ENCODE measurements at places on chromosomes 7 and 10.

- no peak for DNase-seq
Measured at GRCh38 chr10:19656420-19657042, 159.7 kb upstream of the PLXDC2 start.

DNA sequence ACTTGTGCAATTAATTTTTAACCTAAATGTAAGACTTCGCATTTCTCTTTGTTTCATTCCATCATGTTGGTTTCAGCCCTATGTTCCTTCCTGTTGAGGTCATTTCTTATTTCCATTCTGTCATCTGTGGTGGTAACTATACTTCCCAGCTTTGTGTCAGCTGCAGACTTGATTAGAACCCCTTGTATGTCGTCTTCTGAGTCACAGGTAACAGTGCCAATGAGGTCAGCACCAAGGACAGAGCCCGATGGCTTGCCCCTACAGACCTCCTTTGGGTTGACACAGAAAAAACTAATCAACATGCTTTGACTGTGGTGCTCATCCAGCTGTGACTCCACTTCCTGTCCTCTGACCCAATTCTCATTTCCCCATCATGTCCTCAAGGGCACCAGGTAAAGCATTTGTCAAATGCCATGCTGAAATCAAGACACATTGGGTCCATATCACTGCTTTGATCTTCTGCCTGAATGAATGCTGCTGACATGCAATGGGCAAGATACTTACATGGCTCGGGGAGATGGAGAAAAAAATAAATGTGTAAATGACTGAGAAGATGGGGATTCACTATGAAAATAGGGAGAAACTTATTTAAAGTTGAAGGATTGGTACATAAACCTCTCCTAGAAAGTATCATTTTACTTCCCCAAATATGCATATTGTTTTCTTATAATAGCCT, 25.6 kb upstream of the CRTAC1 start:
- DNase-seq: peak; percentile 56

- DNase-seq: no peak
Measured at GRCh38 chr7:90383422-90383821, 19.8 kb upstream of the CLDN12 start.

GRCh38 chr10:64867501-64867962, 1346.3 kb downstream of the REEP3 start:
- DNase-seq: no peak

DNA sequence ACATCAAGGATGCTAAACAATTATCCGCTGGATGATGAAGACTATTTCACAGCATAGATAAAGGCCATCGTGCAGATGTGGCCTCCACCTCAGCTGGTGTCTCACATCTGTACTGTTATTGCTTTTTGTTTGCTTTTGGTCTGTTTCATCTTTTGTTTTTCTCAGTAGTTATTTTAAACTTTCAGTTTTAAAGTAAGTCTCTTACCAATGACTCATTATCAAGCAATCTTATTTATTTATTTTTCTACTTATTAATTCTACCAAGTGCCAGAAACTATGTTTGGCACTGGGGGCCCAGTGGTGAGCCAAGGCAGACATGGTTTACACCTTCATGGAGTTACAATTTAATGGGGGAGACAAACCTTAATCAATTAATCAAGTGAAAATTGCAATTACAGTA, 250.9 kb upstream of the TMEM72 start:
- DNase-seq: no peak

DNA sequence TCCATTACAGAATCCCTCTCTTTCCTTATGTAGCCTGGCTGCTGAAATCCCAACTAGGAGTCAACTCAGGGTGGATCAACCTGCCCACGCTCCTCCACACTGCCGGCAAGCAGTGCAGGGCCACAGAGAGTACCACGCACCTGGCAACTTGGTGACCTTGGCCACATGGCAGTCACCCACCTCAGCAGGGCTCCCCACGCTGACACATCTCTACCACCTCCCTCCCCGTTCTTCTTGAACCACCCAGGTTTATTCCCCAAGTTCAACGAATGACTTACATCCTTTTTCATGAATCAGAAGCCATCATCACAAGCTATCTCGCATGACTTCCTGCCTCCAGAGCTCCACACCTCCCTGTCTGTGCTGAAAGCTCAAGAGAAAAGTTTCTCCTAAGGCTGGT, 153.4 kb downstream of the GRID1 start:
- DNase-seq: no peak

GRCh38 chr7:95089414-95090315, 182.3 kb downstream of the PPP1R9A start:
- no peak for DNase-seq

DNA sequence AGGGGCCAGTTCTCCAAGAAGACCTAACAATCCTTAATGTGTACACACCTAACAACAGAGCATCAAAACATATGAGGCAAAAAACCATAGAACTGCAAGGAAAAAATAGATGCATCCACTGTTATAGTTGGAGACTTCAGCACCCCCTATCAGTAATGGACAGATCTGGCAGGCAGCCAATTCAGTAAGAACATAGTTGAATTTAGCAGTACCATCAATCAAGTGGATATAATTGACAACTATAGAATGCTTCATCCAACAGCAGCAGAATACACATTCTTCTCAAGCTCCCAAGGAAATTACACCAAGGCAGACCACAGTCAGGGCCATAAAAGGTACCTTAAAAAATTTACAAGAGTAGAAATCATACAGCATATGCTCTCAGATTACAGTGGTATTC, 42.2 kb downstream of the POLL start:
- DNase-seq: peak; percentile 28

DNA sequence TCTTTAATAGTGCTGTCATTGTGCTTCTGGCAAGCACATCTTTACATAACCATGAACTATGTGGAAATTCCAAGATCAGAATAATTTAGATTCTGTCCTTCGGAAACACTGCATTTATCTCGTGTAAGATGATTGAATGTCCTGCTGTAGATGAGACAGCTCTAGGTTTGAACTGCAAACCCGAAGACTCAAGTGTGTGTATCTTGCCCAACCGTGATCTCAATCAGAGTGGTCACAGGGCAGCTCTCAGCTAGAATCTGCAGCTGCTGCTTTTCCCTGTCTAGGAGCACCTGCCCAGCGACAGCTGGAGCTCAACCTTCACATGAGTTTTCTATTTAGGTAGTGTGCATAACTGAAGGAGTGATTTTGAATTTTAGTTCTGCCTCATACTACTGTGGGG, 17.5 kb upstream of the KIF20B start:
- DNase-seq: no peak

DNA sequence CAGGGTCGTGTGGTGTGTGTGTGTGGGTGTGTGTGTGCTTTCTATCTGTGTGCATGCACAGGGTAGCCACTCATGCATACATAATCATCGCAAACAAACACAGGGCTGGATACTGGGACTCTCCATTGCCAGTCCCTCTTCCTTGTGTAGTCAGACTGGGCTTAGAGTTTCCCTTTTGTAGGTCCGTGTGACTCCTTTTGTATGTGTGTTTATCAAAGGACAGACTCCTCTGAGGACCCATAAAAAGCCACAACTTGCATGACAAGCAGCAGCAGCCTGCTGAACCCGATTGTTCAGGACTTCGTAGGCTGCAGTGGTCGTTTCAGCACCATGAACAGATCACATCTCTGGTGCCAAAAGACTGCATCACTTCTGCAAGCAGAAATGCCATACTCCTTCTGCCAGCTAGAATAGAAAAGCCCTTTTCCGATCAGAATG, 895 bp downstream of the VSTM2A start:
- DNase-seq: peak; percentile 45

- peak; percentile 41 for DNase-seq
Measured at GRCh38 chr10:50604049-50604640, 19.6 kb downstream of the SGMS1 start.

- DNase-seq: peak; percentile 86
Measured at GRCh38 chr7:7761340-7761973, 43.0 kb upstream of the RPA3 start.

DNA sequence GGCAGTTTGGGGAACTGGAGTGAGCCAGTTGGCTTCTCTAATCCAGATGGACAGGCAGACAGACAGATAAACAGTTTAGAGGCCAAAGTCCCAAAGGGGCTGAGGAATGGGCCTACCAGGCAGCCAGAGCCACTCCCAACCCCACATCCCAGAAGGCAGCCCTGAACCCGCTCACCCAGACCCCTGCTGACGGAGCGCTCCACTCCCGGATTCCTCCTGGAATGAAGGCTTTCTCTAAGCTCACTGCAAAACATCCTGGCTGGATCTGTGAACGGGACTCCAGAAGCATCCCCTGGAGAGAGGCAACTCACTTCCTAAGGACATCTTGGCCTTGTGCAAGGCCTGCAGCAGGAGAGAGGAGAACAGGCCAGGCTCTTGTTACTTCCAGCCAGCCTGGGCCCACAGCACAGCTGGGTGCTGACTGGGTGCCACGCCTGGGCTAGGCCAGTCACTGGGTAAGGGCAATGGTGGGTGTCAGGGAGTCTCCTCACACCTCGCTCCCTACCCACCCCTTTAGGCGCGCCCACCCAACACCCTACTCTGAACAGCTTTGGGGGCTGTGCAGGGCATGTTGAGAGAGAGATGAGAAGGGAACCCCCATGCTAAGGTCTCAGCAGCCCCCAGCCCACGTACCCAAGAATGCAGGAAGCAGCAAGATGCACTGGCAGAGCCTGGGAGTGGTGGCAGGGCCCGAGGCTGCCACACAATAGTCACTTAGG, 168.6 kb upstream of the ZMIZ1 start:
- DNase-seq: no peak

- DNase-seq: peak; percentile 58
Measured at GRCh38 chr10:71270301-71271220, 48.5 kb upstream of the SLC29A3 start.

DNA sequence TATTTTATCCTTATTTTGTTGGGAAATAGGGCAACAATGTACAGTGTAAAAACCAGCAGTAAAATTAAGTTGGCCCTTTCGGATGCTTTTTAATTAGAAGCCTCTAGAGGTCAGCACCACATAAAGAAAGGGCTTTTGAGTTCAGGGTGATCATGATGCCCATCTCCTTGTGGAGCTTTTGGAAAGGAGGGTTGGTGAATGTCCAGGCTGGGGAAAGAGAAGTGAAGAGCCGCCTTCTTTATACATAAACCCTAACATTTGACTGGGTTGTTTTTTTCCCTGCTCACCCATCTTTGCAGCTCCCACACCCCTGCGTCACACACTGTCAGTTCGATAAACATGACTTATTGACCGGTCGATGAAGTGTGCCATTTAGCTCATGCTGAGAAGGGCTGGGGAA, 29.8 kb downstream of the MTURN start:
- DNase-seq: peak; percentile 78

DNA sequence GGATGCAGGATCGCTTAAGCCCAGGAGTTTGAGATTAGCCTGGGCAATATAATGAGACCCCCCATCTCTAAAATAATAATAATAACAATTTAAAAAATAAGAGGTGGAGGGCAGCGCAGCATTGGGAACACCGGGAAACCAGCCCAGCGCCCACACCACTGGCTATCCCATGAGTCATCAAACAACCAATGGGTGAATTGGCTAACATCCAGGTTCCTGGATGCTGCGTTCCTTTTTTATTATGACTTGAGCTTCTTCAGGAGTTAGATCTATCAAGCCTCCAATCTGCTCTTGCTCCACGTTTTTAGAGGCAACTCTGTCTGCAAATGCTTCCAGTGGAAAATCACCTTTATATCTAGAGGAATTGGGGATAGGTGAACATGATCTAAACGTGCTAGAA, 10.0 kb upstream of the LRRC4 start:
- DNase-seq: no peak

DNA sequence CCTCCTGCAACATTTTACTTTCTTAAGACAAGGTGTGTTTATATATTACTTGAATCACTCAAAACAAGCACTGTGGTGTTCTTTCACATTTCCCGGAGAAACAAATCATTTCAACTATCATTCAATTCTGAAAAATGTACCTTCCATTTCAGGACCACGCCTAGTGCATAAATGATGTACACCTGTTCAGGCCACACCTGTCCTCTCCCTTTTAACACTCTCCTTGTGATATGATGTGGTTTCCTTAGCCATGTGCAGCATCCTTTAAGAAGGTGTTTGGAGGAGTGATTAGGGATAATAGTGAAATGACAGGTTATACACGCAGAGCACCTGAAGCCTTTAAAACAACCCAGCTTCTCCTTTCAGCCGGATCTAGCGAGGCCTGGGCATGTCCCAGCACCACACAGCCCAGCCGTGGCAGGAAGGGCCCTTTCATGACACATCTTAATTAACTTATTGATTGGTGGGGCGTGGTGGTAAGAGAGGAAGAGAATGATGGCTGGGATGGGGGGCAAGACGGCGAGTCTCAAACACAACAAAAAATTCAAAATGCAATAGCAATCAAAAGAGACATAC, 26.9 kb downstream of the ABLIM1 start:
- no peak for DNase-seq

- no peak for DNase-seq
Measured at GRCh38 chr7:17299483-17299991, 1.1 kb downstream of the AHR start.

DNA sequence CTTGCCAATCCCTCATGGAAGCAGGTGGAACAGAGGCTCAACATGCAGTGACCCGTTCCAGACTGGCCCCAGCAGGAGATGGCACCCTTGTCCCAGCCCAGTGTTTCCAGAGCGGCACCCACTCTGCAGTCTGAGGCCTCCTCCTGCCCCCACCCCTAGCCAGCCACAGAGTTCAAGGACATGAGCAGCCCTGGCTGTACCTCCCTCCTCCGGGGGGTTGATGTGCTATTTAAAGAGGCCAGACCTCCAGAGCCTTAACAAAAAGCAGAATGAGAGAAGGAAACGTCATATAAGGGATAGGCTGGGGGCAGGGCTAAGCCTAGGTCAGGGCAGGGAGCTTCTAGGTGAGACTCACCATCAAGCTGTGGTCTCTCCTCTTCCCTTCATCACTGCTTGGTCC, 115.7 kb upstream of the NANOS1 start:
- no peak for DNase-seq

Measured in NAMALWA (cell line).